ENCODE measurements at places on chromosomes 2 and 18.

GRCh38 chr2:6442252-6442985 is 423.3 kb downstream of the CMPK2 start:
- no peak for DNase-seq

DNA sequence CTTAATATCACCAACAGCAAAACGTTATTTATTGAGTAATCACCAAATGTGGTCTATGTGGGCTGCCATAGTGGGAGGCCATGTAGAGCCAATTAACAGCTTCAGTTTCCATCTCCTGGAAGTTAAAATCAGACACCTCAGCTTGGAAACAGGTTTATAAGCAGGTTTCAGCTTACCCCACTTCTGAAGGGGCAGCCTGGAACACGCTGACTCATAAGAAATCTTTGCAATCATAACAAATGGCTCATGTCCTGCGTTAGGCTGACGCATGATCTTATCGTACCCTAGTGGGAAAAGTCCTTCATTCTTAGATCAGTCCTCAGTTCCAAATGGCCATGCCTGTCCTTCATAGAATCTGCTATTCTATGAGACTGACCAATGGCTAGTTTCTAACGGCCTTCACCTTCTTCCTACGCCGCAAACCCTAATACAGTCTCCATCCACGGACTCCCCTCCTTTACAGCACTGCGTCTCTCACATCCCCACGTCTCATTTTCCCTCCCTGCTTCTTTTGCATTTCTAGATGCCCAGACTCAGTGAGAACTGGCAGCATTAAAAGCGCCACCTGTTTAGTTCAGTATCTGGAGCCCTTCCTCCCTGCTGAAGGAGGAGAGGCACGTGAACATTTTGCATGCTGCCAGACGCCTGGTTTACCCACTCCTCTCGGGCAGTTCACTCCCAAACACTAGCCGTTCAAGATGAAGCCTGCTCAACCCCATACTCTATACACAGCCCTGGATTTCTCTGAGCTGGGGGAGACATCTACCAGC is 24.2 kb upstream of the BZW1 start:
- DNase-seq = peak; percentile 76

- DNase-seq = no peak
Measured at GRCh38 chr2:71492112-71492511, 38.8 kb downstream of the DYSF start.

- no peak for DNase-seq
Measured at GRCh38 chr2:15557887-15558311, 3.2 kb downstream of the NBAS start.

- peak; percentile 55 for DNase-seq
Measured at GRCh38 chr18:34767601-34768027, 57.5 kb downstream of the DTNA start.

DNA sequence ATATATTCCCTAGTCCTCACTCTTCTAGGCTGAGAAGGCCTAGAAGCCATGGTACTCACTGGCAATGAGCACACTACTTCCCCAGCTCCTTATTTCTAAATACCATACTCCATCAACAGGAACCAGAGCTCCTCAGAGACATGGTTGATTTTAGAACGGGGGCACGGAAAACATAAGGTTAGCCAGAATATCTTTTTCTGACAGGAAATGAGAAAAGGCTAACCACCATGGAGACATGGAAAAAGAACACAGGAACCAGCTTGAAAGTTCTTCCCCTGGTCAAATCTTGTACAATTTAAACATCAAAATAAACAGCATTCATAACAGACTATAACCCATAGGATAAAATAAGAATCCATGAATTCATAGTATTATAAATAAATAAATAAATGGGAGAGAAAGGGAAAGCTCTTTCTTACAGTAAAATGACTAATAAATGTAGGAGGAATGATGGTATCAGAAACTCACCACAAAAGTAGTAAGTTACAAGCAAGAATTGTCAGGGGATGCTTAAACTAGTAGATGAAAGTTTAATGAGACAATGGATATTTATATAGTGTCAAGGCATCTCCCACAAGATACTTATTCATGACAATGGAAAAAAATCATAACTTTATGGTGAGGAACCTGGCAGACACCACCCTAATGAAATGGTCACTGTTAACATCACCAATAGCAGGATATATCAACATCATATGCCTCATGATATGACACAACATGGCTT is 20.6 kb upstream of the GCC2 start:
- DNase-seq = no peak

DNA sequence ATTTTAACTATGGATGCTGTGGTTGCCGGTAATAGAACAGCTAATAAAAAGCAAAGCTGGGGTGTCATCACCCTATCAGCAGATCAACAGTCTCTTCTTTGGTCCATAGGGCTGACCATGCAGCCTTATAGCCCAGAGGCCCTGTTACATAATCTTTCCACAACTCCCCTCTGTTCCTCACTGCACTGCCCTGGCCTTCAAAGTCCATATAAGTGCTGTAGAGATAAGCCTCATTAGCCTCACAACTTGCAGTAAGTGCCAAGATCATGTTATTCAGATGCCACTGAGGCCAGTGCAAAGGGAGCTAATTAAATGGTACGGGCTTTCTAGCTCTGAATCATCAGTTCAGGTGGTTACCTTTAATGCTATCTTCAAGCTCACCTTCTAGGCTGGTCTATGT is 89.7 kb upstream of the CXCR4 start:
- no peak for DNase-seq

DNA sequence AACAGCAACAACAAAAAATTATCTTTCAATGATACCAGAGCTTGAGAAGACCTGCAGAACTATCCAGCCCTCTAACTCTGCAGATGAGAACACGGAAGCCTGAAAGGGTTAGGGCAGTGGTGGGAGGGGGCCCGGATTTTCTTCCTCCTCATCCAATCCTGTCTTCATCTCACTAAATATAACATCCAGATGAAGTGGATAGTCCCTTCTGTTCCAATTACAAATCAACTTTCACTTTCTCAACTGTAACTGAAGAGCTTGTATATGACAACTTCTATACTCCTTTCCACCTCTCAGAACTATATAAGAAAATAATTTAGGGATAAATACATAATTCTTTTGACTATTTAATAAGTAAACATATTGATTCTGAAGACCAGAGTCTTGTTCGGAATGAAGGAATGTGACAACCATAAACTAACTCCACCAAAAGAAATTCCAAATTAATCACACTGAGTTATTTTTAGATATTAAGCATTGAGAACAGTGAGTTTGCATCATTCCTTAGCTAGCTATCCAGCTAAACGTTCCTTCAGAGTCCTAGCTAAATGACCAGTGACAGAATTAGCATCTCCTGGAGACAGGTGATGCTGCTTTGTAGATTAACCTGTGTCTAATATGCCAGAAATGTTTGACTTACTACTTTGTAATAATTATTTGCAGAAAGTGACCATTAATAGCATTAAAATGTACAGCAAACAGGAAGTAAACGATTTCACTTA is 32.7 kb downstream of the SFT2D3 start:
- DNase-seq = peak; percentile 6

DNA sequence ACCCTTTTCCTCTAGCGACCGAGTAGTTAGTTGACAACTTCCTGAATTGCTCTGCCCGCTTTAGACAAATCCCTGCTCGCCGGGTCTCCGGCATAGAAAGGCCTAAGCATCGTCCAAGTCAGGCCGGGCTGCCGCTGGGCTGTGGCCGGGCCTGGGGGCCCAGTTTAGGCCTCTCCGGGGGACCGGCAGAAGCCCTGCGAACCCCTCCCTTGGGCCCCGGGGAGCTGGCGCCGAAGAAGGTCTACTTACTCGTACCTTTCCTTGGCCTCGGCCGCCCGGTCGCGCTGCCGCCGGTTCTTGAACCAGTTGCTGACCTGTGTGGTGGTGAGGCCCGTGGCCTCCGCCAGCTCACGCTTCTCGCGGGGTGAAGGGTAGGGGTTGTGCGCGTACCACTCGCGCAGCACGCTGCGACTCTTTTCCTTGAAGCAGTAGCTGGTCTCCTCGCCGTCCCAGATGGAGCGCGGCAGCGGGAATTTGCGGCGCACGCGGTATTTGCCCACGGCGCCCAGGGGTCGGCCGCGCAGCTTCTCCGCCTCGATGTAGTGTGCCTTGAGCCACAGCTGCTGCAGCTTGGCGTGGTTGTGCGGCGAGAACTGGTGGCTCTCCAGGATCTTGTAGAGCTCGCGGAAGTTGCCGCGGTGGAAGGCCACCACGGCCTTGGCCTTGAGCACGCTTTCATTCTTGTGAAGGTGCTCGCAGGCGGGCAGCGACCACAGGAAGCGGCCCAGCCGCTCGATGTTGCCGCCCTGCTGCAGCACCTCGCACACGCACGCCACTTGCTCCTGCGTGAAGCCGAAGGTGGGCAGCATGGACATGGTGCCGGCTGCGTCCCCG is 739 bp downstream of the SIX2 start:
- DNase-seq = no peak

GRCh38 chr18:44410740-44411139 is 269.9 kb upstream of the SETBP1 start:
- DNase-seq = no peak

DNA sequence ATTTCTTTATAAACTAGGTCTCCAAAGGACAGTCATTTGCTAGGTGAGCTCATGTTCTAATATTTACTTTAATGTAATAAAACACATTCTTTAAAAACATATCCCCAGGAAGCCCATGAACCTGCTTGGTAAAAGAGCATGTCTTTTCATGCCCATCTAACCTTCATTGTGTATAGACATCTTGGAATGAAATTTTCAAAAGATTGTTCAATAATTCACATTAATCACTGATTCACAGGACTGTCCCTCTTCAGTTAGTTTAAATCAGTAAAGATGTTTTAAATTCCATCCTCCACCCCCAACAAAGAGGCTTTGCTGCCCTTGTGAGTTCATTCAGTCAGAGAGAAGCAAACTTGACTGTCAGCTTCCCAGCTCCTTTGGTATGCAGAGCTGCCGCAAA is 633.4 kb upstream of the CELF4 start:
- no peak for DNase-seq

DNA sequence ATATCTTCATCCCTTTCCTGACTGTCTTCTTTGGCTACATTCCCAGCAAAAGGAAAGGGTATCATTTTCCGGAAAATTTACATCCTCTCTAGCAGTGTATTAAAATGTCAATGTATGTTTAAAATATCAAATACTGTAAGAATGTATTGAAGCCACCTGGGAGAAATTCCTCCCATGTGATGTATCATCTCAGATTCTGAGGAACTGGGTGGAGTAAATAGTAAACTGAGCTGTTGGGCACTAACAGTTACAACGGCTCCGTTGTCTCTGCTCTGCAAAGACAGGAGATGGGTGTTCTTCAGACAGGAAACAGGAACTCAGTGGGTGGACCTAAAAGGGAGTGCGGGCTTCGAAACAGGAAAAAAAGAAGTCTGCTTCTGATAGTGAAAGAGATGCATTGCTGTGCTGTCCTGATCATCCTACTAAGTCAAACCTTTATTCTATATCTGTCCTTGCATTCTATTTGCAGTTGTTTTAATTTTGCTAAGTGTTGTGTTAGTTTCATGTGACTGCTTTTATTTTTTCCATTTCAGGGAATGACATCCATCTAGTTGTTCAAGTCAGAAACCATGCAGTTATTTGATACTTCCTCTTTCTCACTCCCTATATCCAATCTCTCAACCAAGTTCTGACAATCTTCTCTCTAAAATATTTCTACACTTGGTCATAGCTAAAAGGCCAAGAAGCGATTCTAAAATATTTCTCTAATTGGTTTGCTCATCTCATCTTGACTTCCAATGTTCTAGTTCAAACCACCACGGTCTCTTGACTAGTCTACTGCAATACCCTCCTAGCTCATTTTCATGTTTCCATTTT is 19.4 kb downstream of the DOK1 start:
- DNase-seq = peak; percentile 47

DNA sequence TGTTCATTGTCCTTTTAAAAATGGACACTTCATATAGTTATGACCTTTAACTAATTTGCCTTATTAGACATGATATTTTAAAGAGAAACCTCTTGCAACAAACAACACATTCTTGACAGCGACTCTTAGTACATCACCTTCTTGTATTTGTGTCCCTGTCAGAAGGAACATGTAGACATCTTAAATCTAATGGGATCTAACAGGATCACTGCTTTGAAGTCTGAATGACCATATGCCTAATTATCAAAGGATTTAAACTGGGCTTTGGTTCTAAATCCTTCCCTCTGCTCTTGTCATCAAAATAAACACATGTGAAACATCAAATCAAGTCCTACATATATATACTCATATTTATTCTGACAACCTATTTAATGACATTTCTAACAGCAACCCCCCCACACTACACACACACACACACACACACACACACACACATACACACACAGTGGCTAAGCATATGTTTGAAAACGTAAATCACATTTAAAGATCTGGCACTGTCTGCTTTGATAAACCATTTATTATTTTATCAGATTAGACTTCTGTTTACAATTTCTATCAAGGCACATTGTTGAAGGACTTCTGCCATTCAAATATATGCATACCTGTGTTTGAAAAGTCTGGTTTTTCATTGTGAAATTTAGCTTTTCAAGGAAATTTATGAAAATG is 4.2 kb downstream of the GALNT13 start:
- no peak for DNase-seq
